Foreskin keratinocyte (primary cell): ENCODE measurements at places on chromosomes 5 and 9.

DNA sequence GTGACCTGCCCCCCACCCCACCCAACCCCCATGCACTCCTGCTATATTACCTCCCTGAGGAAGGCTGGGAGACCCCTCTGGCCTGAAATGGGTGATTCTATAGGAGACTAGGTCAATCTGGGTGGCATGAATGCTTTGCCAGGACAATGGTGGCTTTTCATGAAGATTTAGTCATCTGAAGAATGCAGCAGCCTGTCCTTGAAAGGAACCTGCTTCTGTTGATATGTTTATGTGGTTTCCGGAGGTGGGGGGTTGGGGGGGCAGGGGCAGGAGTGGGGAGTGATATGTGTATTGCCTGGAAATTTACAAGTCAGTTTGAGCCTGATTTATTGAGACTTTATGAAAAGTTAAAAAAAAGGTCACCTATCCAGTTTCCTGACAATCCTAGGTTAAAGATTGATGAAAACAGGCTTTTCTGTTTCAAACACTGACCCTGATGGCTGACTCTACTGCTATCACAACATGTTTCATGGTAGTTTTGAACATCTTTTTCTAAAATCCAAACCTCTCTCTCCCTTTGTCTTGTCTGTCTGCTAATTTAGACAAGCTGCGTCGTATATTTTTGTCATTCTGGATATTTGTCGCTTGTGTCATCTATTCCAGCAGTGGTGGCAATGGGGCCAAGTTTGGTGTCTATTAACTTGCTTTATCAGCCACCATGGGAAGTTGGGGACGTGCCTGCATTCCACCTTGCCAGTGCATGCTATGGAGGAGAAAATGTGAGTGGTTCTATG, 153.7 kb upstream of the EGFLAM start:
- DNase-seq, result no peak

DNA sequence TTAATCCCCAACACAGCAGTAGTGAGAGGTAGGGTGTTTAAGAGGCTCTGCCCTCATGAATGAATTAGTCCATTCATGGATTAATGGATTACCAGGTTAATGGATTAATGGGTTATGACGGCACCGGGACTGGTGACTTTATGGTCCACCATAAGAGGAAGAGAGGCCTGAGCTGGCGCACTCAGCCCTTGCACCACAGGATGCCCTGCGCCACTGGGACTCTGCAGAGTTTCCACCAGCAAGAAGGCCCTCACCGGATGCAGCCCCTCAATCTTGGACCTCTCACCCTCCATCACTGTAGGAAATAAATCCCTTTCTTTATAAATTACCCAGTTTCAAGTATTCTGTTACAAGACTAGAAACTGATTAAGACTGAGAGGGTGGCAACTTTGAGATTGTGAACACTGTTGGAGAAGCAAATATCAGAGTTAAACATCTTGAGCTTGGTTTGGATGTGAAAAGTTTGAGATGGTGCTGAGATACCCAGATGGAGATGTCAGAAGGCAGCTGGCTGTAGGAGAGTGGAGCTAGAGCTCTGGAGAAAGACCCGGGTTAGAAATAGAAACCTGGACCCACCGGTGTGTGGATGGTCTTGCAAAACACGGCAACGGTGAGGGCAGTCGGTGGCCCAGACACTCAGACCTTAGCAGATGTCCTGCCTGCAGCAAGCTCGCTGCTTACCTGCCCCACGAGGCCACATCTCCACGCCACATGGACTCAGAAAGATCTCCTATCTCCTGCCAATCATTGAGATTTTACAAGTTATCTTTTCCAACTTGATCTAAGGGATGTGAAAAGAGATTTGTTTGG, 98.8 kb downstream of the HSD17B3 start:
- no peak for DNase-seq

GRCh38 chr9:5879419-5880181, 11.1 kb upstream of the MLANA start:
- DNase-seq, result peak; percentile 78

DNA sequence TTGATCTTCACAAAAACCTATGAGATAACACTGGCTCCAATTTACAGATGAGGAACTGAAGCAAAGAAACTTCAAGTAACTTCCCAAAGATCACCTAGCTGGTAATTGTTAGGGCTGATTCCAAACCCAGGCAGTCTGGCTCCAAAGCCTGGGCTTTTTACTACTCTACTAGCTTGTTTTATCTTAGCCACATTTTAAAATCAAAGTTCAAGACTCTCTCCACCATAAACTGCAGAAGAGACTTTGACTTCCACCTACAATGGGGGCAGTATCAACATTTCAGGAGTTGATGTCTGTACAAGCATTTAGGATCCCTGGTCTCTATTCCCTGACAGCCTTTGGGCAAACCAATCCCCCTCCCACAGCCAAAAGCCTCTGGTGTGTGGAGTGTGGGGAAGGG, 33.8 kb downstream of the LHFPL2 start:
- DNase-seq, result no peak

DNA sequence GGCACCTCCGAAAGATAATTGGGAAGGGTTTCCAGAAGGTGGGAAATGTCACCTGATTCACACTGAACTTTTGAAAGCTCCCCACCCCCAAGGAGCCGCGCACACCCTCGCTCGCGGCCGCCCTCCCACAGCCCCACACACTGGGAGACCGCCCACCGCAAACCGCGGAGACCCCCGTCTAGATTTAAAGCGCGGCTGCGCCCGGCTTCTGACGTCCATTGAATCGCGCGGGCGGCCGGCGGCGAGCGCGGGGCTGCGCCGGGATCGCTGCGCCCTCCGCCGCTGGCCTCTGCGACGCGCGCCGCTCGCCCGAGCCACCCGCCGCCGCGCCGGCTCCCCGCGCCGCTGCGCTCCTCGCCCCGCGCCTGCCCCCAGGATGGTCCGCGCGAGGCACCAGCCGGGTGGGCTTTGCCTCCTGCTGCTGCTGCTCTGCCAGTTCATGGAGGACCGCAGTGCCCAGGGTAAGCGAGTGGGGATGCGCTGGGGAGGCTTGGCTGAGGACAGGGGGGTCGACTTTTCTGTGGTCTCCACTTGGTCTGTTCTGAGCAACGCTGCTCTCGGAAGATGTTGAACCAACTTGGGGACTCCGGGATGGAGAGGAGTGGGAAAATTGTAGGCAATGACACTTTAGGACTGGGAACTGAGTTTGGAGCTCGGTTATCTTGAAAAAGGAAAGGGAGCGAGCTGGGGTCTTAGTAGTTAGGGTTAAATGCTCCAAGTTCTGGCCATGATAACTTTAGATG, at the start of gene FST:
Gene FST (plus strand): TSS at position 214 of the 743 bp plus-strand sequence. CDS start 163 bp downstream, at position 377.
- no peak for DNase-seq

GRCh38 chr5:144832416-144832815, 661.7 kb downstream of the KCTD16 start:
- DNase-seq, result no peak

- peak; percentile 92 for DNase-seq
Measured at GRCh38 chr5:1808439-1808838, 7.2 kb downstream of the NDUFS6 start.

DNA sequence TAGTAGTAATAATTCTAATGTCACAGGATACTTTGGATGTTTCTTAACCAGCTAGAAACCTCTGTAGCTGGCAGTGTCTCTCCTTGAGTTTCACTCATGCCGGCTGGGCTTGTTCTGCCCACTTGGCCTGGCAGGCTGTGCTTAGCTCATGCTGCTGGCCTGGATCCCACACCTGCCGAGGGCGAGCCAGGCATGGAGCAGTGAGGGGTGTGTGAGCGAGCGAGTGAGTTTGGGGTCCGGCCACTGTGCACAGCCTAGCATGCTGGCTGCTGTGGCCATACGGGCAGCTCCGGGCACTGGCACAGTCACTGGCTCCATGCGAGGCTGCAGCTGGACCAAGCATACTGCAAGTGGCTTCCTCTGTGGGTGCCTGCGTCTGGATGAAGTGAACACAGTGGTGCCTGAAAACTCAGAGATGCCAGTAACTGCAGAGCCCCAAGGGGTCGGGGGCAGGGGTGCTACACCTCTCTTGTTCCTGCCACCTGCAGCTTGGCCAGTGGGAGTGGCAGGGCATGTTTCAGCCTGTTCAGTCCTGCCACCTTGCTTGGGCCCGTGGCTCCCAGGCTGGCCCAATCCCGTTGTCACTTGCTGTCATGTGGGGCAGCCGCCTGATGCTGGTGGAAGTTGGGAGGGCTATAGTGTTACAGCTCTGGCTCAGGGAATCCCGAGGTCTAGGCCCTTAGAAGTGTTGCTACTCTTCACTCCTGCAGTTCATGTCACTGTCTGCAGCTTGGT, 9.9 kb downstream of the FSD1L start:
- DNase-seq, result no peak

- DNase-seq, result no peak
Measured at GRCh38 chr5:140336388-140336787, 10.0 kb downstream of the HBEGF start.

- DNase-seq, result peak; percentile 67
Measured at GRCh38 chr9:109452761-109453160, 45.3 kb downstream of the PTPN3 start.

GRCh38 chr9:135267191-135267809, 179.8 kb downstream of the OLFM1 start:
- DNase-seq, result no peak

GRCh38 chr5:132641841-132642240, 16.1 kb upstream of the IL13 start:
- DNase-seq, result no peak

GRCh38 chr9:80213613-80214012, 641.8 kb downstream of the TLE4 start:
- no peak for DNase-seq

DNA sequence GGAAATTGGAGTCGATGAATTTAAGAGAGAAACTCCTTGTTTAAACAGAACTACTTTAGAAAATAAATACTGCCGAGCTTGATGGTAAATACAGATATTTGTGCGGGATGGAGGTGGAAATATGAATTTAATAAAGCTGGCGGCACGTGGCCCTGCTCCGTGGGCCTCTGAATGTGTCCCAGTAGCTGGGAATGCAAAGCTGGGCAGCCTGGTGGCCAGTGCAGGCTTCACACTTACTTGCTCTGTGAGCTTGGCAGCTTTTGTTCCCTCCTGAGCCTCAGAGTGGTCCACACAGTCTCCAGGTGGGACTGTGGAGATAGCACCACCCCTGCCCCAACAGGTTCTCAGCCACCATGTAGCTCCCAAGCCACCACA, 45.9 kb downstream of the BARX1 start:
- DNase-seq, result no peak

GRCh38 chr9:104977580-104977979, 49.6 kb upstream of the ABCA1 start:
- no peak for DNase-seq

- DNase-seq, result no peak
Measured at GRCh38 chr5:154970759-154971158, 29.9 kb downstream of the MRPL22 start.

DNA sequence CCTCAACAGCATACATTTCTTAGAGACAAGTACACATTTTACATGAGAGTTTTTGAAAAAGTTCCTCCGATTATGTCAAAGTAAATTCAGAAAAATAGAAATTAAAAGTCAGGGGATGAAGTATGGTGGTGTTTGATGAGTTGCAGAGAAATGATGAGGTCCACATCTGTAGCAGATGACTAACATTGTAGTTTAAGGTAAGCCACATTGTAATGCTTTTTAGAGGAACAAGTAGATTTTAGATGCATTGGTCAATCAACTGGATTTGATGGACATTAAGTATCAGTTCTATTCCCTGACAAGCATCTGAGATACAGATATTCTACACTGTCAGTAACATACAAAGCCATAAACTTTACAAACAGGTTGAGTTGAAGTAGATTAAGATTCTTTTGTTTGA, 402.4 kb upstream of the RORB start:
- no peak for DNase-seq

GRCh38 chr5:167786871-167787578, 504.4 kb upstream of the WWC1 start:
- DNase-seq, result peak; percentile 47

DNA sequence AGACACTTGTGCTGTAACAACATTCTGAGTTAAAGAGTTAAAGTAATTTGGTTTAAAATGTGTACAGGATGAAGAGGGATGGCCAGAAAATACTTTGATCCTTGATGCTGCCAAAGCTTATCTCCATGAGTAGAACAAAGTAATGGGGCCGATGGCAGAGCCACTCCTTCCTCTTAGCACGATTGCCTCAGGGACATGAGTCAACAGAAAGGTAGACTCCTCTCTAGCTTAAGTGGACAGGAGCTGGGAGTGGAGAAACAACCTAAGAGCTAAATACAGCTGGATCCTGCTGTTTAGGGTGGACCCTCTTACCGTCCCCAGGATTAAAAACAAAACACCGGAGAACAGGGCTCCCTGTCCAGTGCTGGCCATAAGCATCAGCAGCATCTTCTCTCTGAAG, 267.3 kb downstream of the IRX1 start:
- peak; percentile 33 for DNase-seq

DNA sequence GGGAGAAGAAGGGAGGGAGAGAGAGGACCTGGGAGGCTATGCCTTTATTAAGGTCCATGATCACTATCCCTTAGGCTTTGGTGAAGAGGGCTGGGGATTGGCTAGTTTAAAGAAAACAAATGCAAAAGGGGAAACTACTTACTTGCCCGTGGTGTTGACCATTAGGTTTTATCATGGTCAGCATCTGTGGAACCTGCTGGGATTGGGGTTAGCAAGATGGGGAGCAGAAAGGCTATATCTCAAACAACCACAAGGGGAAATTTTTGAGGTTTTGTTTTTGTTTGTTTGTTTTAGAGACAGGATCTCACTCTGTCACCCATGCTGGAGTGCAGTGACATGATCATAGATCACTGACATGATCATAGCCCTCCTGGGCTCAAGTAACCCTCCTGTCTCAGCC, 9.0 kb upstream of the RAD23B start:
- no peak for DNase-seq

- no peak for DNase-seq
Measured at GRCh38 chr5:107582625-107583024, 88.1 kb downstream of the EFNA5 start.

- no peak for DNase-seq
Measured at GRCh38 chr5:178589180-178590140, 733 bp downstream of the COL23A1 start.

- DNase-seq, result no peak
Measured at GRCh38 chr9:97940233-97940632, 2.3 kb upstream of the HEMGN start.

DNA sequence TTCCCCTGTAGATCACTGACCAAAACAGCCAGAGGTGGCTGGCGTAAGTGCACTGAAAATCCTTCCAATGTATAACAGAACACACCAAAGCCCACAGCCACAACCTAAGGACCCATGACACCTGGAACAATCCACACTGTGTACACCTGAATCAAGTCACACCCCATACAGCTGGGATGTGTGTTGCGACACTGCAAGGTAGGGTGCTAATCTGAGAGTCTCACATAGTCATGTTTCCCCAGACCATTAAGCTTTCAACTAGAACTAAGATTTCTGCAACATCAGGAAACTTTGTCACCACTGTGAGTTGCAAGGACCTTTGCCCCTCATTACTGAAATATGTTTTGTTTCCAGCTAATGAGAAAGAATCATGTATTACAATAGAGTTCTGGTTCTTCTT, 59.4 kb downstream of the MED27 start:
- DNase-seq, result no peak
